Upper lobe of right lung (tissue), 1 donor: ENCODE measurements at places on chromosomes 3 and 15. TPM values are rescaled to one million over a fixed set of nuclear protein-coding genes. Genes with fewer than 3 reads are reported as not detected.

The CCRL2 gene
- 28.5 TPM for total RNA-seq

- DNase-seq = no peak
Measured at GRCh38 chr3:161766331-161766730, 269.7 kb downstream of the OTOL1 start.

DNA sequence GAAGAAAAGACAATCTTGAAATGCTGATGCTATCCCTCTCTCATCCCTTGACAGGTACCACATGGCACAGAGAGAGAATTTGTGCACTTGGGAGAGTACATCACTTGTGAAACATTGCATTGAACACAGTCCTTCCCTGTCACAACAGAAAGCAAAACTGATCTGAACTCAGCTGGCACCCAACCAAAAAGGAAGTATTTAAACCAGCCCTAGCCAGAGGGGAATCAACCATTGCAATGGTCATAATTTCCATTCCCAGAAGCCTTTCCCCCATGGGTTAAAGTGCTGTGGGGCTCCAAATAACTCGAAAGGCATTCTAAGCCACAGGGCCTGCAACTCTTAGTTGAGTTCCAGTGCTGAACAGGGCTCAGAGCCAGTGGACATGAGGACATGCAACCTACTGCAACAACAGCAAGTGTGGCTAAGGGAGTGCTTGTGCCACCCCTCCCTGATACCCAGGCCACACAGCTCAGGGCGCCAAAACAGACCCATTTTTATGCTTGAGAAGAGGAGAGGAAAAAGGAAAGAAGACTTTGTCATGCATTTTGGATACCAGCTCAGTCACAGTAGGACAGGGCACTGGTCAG, 530.8 kb upstream of the BCHE start:
- no peak for DNase-seq

DNA sequence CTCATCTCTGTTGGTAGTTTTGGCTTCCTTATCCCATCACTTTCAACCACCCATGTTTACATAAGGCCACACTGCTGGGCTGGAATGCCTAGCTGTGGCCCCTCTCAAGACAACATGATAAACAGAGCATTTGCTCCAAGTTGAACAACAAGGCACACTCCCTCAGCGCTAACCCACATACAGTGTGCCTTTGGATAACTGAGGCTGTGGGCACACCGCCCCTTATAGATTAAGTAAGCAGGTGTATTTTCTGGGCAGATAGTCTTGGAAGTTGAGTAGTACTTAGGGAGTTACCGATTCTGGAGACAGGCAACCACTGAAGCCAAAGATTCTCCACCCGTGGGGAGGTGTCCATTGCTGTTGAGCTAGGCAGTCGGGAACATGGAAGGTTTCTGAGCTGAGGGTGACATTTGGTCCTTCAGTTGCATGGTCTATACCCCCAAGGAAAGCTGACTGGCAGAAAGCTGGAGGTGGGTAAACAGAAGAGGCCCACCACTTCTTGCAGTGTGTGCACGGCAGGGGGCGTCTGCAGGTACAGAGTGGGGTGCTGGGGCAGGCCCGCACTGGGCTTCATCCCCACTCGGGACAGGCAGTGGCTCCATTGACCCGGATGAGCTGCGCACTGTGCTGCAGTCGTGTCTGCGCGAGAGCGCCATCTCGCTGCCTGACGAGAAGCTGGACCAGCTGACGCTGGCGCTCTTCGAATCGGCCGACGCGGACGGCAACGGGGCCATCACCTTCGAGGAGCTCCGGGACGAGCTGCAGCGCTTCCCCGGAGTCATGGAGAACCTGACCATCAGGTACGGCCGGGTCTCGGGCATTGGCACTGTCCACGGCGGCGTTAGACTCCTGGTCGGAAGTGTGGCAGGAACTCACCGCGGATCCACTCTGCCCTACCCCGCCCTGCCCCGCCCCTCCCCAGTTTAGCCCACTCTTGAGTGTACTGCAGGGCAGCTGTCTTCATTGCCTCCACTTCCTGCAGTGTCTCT, 16.8 kb downstream of the NOX5 start:
- peak; percentile 82 for DNase-seq

The KLF15 gene
- 44.6 TPM for total RNA-seq

DNA sequence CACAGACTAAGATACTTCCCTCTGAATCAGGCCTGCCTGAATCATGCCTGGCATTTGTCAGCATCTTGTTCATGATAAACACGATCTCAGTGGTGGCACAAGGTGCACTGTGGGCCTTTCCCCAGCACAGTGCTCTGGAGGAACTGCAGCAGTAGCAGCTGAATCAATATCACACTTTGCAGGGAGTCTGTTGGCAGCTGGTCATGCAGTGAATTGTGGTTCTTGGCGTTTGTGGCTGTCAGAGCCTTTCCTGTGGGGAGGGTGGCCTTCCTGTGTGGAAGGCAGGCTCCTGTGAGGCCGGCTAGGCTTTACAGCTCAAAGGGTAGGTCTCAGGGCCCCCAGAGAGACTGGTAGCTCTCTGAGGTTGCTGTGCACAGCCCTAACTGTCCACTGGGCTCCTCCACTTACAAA, 54.4 kb upstream of the TLE3 start:
- DNase-seq = no peak

The KBTBD8 gene
- total RNA-seq = 6.0 TPM
